Hypothalamus (tissue), 51 donors: ENCODE measurements at places on chromosomes 7 and 10.

DNA sequence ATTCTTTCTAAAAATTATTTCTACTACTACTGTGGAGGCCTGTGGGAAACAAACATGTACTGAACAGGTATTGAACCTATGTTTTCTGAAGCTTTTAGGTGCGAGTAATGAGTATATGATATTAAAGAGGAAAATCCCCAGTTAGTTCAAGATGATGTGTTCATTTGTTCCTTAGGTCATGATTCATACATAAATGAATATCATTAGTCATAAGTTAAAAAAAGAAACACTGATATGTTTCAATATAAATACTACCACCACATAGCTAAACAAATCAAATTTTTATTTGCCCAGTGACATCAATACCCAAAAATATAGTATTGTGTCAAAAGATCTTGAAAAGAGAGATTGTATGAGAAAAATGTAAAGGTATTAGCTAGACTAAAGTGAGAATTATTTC, 210.7 kb upstream of the GNAI1 start:
- DNase-seq, result no peak

- no peak for DNase-seq
Measured at GRCh38 chr7:2497500-2498336, 21.5 kb upstream of the GRIFIN start.

GRCh38 chr7:43071604-43072003, 40.8 kb upstream of the HECW1 start:
- no peak for DNase-seq

- no peak for DNase-seq
Measured at GRCh38 chr10:50325449-50326171, 74.3 kb upstream of the ASAH2 start.

GRCh38 chr7:69457595-69458504, 140.4 kb upstream of the AUTS2 start:
- DNase-seq, result no peak

DNA sequence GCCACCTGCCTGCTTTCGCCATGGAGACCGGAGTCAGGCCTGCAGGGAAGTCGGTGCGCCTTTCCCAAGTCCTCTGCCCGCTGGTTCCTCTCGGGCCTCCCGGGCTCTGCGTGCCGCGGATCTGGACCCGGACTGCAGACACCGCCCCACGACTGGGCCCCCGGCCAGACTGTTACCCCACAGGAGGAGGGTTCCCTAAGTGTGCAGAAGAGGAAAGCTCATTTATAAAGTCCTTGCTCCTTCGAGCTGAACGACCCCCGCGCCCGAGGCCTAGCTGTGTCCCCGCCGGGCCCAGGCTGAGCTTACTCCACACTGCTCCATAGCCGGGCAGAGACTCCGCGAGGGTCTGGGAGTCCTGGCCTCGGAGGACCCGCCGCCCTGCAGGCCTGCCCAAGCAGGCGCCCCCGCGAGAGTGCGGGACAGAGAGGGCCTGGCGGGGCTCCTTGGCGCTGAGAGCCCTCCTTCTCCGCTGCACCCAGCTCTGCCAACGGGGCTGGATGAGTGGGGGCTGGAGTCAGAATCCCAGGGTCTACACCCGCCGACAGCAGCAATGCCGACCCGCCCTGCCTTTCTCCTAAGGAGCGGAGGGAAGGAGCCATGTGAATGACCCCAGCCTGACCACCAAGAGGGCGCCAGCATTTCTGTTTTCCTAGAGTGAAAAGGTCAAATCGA, 8.3 kb downstream of the EN2 start:
- no peak for DNase-seq

DNA sequence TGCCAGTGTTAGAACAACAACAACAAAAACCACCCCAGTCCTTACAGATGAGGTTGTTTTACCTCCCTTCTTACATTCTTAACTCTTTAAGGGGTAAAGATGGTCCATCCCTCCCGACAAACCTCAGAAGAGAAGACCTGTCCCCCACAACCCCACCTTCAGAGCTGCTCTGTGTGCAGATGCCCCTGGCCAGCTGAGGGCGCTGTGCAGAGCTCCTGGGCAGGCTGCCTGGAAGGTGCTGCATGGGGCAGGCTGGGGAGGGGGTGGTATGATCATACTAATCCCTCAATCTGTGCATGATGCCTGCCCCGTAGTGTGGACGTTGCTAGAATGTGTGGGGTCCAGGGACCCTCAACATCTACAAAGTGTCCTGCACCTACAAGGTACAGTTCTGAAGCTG, 387.1 kb downstream of the INHBA start:
- DNase-seq, result no peak

DNA sequence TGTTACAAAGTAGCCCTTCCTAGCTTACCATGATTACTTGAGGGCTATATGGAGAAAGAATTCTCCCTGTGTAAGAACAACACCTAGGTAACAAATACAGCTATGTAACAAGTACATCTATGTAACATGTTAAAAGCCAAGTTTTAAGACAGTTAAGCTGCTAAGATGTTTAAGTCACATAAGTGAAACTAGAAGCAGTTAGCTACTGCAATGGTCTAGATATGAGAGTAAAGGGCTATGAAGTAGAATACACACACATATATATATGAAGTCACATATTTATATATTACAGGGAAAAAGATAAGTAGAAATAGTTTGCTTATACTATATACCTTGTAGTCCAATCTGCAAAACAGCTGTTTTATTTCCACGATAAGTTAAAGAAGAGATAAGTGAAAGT, 14.4 kb downstream of the POT1 start:
- DNase-seq, result no peak

DNA sequence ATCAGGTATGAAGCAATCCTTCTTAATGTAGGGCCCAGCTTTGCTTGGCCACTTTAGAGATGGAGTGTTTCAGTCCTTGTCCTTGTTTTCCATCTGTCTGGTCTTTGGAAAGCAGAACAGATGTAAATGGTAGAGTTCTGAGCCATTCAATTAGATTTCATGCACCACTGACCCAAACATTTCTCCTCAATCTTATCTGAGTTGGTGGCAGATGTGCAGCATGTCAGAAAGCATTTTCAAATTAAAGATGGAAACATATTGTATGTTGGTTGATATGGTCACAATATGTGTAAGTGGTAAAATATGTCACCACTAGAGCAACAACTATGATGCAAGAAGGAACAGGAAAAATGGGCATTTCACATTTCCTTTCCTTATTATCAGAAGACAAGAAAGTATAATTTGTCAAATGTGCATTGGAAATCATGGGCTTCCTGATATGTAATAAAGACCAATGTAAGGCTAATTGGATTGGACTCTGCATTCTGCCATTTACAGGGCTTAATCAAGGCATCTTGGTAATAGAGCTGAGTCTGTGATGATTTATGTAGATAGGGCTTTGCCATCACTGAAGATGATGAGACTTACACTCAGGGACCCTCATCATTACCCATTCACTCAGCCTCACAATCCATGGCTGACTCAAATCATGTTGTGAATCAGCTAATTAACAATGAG, 750.7 kb downstream of the NRG3 start:
- DNase-seq, result no peak

DNA sequence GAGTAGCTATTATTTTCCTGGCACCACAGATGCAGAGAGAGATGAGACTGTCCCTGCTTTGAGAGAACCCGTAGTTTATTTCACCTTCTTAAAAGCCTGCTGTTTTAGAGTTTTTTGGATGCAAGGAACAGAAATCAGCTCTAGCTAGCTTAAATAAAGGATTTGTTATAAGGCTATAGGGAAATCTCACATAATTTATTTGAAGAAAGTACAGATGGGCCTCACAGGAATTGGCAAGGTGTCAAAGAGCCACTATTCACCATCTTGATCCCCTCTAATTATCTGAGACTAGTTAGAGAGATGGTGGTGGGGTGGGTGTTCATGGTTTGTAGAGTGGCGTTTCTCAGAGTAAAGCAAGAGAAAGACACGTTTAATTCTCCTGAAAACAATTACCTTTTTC, 7.3 kb downstream of the KMT2E start:
- DNase-seq, result no peak

DNA sequence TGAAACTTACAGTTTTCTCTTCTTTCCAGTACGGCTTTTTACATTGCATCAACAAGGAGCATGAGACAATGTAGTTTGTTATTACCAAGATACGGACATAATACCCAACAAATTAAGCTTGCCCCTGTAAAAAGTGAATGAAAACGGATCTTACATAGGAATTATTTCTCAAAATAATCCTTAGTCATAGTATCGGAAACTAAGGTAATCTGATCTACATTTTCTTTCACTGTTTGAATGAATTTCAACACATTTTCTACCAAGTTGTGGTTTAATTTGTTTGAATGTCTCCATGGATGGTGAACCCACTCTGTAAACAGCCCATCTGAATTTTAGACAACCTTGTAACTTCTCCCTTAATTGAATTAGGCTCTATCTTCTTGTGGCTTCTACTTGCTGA, 90.5 kb downstream of the INHBA start:
- no peak for DNase-seq

- no peak for DNase-seq
Measured at GRCh38 chr7:23277359-23277989, 21.7 kb upstream of the MALSU1 start.

- DNase-seq, result no peak
Measured at GRCh38 chr7:155219947-155220769, 77.5 kb upstream of the INSIG1 start.

GRCh38 chr7:27377988-27378387, 135.4 kb downstream of the EVX1 start:
- no peak for DNase-seq

- DNase-seq, result no peak
Measured at GRCh38 chr7:34133356-34133982, 228.1 kb downstream of the BMPER start.

- DNase-seq, result no peak
Measured at GRCh38 chr10:104435822-104436221, 82.2 kb downstream of the CFAP58 start.

GRCh38 chr10:61785473-61786105, 115.9 kb upstream of the ARID5B start:
- DNase-seq, result no peak

DNA sequence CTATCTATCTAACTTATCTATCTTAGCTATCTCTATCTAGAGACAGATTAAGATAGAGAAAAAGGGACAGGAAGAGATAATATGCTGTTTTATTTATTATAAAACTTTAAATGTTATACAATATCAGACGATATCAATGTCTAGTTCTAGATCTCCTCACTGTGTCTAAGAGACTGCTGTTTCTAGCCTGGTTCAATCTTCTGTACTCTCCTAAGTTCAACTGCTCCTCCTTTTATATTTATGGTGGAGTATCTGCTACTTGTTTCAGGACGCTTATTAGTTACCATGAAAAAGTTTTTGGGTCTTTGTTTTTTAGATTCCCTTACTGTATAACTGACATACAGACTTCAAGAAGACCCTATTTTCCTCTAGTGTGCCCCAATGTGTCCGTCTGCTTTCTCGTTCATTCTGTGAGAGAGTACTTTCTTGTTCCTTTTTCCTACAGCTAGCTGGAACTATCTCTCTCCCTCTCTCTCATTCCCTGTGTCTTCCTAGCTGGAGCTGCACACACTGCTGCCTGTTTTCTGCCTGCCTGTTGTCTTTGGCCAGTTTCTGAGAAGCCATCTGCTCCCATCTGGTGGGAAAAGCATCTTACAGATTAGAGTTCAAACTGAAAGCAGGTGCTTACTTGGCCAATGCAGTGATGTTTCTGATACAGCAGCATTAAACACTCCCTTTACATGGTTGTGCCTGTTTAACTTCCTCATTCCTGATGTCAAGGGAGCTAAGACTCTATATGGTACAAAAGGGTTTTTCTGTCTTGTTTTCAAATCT, 49.4 kb upstream of the ARL4A start:
- no peak for DNase-seq

DNA sequence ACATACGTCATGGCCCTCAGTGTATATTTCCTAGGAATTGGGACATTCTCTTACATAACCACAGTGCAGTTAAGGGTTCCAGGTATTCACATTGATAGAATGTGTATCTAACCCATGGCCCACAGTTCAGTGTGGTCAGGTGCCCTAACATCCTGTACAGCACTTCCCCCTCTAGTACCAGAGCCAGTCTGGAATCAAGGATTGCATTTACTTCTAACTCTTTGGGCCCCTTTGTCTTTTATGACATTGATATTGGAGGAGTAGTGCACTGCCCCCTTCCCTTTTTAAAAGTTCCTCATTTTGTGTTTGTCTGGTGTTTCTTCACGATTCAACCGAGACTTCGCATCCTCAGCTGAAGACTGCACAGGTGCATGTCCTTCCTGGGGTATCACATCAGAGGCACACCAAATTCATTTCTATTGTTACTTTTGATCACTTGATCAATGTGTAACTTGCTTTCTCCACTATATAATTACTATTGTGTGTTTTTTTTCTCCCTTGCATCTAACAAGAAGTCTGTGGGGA, 22.4 kb upstream of the NPFFR1 start:
- no peak for DNase-seq
